Mucosa of gallbladder (tissue), 1 donor: ENCODE measurements at places on chromosomes 1 and 21. TPM values are rescaled to one million over a fixed set of nuclear protein-coding genes. Genes with fewer than 3 reads are reported as not detected.
A peak's percentile ranks its signal among the peaks of the same experiment; 100 is the strongest.

GRCh38 chr1:207993477-207994445, 82.8 kb upstream of the CD34 start:
- no peak for DNase-seq

DNA sequence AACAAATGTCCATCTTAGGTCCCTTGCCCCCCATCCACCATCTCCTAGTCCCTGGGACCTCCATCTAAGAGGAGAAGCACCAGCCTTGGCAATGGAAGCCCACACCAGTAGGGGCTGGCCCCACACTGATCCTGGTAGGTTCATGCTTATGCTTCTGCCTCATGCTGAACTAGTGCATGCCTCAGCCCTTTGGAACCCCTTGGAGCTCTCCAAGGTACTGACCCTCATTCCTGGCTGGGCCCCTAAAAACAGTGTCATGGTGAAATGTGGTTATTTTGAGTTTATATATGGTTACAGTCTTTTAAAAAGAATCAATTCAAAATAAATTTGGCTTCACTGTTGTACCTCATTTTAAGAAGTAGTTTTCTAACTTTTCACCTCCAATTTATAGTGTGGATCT, 108.3 kb downstream of the HIVEP3 start:
- DNase-seq = no peak

DNA sequence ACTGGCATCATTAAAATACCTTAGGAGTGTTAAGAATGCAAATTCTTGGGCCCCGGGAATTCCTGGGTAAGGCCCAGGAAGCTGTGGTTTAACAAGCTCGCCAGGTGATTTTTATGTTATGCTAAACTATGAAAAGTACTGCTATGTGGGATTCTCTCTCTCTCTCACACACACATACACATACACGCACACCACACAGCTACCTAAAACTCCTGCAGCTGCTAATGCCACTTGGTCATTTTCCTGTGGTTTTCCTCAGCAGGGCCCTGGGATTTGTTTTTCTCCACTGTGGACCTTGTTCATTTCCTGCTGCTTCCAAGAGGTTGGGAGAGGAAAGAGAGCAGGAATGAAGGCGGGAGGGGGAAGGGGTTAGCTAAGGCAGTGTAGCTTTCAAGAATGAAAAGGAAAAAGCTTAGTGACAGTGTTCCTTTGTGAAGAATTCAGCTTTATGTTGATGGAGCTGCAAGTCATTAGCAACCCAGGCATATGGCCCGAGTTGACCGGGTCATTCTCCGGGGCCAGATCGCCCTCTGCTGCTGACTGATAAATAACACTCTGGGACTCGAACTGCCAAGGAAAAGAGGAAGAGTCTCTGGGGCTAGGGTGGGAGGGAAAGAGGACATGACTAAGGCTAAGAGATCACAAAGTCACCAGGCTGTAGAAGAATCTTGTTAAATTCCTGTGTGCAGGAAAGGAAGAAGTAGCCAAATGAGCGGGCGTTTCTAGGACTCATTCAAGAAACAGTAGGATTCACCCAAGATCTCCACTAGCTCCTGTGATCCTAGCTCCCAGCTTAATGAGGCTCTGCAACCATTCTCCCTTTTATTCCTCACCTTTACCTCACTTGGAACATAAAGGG, 30.5 kb upstream of the LRIG2 start:
- peak; percentile 71 for DNase-seq

LRRC38 gene
- not detected for total RNA-seq

- DNase-seq = no peak
Measured at GRCh38 chr1:31951276-31951675, 13.1 kb upstream of the PTP4A2 start.

DNA sequence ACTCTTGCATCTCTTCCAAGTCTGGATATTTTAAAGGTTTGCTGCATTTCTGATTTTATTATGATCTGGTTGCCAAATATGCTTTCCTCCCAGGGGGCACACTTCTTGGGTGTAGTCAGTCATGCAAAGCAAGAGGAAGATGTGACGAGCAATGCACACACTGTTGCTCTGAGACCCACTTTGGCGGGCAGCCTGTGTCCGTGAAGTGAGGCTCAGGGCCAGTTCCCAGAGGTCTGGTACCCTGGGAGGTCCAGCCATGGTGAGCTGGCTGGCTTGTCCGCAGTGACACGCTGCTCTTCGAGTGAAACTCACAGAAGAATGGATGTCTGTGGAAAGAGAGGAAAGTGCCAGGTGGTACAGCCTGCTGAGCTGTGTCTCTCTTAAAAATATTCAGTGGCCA, 52.8 kb upstream of the EDN2 start:
- DNase-seq = no peak

FAM229A gene
- 11.1 TPM for total RNA-seq

- DNase-seq = peak; percentile 31
Measured at GRCh38 chr1:74771913-74772515, 39.1 kb downstream of the TYW3 start.

DNA sequence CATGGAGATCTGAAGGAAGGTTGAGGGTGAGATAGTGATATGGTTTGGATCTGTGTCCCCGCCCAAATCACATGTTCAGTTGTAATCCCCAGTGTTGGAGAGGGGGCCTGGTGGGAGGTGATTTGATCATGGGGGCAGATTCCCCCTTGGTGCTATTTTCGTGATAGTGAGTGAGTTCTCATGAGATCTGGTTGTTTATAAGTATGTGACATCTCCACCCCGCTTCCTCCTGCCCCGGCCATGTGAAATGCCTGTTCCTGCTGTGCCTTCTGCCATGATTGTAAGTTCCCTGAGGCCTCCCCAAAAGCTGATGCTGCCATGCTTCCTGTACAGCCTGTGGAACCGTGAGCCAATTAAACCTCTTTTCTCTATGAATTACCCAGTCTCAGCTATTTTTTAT, 451.9 kb upstream of the VAMP3 start:
- DNase-seq = no peak

DNA sequence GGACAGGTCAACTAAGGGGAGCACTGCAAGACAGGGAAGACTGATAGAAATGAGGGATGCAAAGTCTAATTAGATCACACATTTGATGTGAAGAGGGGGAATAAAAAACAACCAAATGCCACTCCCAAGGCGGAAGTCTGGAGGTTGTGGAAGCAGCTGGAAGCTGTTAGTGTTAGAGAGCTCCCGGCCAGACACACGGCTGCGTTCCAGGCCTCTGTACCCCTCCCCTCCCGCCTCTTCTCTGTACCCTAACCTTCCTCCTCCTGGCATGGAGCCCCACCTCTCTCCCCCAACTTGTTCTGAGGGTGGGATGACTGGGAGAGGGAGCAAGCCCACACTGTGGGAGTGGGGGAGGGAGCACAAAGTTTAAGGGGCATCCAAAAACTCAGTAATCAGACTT, 67.0 kb downstream of the PLEKHA6 start:
- no peak for DNase-seq

DNA sequence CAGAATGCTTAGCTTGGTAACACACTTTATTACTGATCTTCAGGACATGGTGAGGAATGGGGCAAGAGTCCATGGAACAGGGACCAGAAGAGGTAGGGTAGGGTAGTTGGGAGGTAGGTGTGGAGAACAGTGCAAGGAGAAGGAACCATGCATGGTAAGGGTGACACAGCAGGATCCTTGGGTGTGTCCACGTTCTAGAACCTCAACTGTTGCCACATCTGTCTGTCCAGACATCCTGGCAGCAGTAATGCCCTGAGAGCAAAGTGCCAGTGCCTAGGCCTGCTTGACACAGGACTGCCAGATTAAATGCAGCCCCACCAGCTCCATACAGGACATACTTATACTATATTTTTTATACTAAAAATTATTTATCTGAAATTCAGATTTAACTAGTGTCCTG, 13.9 kb downstream of the DMAP1 start:
- DNase-seq = no peak

- DNase-seq = no peak
Measured at GRCh38 chr1:194394676-194395075, 1208.3 kb upstream of the B3GALT2 start.

S100A7A gene
- total RNA-seq = not detected

FAM72B gene
- total RNA-seq = 1.3 TPM

GRCh38 chr1:100866041-100866900, 28.4 kb downstream of the EXTL2 start:
- DNase-seq = no peak

DNA sequence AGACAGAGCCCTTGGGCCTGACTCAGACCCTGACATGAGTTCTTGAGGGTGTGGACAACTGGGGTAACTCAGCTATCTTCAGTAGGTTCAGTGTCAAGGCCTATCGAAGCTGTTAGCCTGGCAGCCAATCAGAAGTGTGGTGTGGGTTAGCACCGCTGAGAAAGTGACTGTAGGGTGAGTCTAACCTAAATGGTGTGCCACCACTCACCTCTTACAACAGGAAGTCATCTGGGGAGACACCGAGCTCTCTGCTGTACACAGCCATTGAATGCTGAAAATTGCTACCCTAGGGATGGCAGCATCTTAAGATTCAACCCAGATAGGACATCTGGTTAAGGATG, 44.6 kb downstream of the RASSF5 start:
- no peak for DNase-seq

DNA sequence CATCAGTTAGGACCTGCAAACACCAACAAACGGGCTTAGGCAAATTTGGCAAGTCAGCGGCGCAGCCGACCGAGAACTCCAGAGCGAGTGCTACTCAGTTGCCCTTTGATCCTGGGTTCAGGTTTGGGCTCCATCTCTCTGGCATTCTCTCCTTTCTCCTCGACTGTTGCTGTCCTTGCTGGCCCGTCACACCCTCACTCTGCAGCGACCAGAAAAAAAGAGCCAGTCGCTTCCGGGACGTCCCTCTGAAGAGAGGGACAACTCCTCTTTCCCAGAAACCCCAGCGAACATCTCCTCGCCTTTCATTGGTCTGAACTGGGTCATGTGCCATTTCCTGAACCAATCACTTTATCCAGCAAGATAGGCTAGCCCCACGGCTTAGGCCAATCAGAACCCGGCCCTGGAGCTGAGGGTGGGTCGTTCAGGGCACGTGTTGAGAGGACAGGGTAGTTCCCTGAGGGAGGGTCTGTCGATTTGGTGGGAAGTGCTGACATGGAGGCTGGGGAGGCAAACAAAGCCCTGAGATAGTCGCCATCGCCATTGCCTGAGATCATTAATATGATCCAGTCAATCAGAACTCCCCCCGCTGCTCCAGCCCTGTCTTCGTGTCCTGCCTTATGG, 113.7 kb downstream of the PTPRU start:
- no peak for DNase-seq

DNA sequence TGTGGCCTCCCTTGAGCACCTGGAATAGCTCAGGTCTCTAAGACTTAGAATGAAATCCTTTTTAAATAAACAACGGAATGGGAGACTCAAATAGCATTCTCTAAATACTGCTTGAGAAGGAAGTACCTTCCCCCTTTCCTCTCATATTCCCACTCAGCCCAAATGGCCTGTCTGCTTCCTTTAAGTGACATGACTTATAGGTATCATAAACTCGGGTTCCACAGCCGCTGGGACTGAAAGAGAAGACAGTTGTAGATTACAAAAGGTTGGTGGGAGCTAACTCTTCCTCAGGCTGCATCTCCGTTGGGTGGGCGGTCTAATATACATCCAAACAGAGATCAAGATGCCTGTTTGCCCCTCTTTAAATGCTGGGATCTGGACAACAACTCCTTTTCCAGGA, 1.2 kb upstream of the HMCN1 start:
- no peak for DNase-seq

GRCh38 chr1:44801491-44802305, 1.5 kb downstream of the PLK3 start:
- DNase-seq = no peak

RGS1 gene
- 147 TPM for total RNA-seq

RGSL1 gene
- not detected for total RNA-seq

GRCh38 chr21:44958471-44959191, 18.8 kb downstream of the SLX9 start:
- DNase-seq = peak; percentile 56

LCE6A gene
- not detected for total RNA-seq

DNA sequence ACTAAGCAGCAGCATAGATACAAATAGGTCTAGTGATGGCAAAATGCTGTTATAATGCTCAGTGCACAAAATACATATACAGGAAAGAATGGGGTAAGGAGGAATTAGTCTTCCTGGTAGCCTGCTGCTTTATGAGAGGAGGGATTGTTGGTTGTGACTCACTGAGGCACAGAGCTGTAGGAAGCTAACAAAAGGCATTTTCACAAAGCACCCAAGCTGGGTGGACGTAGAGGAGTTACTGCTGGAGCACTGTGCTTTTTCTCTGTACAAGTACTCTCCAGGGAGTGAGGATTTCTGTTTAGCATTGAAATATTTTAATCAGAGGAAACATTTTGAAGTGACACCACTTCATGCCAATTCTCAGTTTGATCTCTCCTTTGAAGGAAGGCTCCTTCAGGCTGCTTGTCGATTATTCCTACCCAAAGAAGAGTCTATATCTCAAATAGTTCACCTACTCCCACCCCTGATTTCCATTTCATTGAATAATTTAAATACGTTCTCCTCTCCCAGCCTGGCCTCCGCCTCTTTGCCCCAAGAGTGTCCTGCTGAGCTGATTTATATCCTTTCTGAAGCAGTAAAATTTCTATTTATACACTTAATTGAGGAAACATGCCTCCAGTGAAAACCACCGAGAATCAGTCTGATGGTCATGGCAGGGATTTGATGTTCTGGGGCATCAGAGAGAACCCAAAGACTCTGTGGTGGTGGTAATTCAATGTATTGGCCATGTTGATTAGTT, 271.9 kb downstream of the HHAT start:
- DNase-seq = no peak

LRP8 gene
- 3.5 TPM for total RNA-seq

CCDC185 gene
- not detected for total RNA-seq

GJB3 gene
- 6.3 TPM for total RNA-seq
